AG08396 (cell line): ENCODE measurements at places on chromosomes 13 and 19.

- DNase-seq = no peak
Measured at GRCh38 chr13:46035066-46035465, 17.5 kb downstream of the ZC3H13 start.

DNA sequence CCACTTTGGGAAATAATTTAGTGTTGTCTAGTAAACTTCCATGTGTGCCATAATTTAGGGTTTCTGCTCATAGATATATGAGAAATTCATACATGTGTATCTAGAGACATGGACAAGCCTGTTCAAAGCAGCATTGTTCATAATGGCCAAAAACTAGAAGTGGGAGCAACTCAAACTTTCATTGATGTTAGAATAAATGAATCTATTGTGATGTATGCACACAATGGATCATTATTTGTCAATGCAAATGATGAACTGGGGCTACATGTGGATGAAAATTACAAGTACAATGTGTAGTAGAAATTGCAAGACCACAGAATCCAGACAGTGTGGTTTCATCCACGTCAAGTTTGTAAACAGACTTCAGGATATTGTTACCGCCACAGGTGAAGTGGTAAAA is 284.7 kb downstream of the SLC7A1 start:
- no peak for DNase-seq

GRCh38 chr13:35596321-35597030 is 120.0 kb upstream of the MAB21L1 start:
- no peak for DNase-seq

DNA sequence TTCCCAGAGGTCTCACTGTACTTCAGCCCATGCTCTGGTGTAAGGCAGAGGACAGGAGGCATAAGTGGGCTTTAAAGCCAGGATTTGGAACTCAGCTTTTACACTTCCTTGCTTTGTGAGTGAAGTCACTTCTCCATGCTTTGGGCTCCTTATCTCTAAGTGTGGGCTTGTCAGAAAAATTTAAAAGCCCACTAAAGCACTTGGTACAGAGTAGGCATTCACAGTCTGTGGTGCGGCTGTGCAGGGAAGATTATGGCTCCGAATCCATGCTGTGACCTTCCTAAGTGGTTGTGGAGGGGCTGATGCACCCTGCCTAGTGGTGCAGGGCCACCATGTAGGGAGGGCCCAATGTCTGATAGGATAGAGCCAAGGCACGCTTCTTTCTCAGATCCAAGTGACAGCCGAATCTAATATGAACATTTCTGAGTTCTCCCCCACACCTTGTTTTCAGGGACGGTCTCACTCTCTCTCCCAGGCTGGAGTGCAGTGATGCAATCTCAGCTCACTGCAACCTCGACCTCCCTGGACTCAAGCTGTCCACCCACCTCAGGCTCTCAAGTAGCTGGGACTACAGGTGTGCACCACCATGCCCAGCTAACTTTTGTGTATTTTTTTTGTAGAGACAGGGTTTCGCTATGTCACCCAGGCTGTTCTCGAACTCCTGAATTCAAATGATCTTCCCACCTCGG is 6.9 kb downstream of the TIMM29 start:
- DNase-seq = no peak
